ENCODE measurements at places on chromosomes 1 and 21.

GRCh38 chr1:246106342-246106763 lies 400.7 kb downstream of the SMYD3 start:
- no peak for DNase-seq

GRCh38 chr1:32074841-32075240 lies 2.1 kb downstream of the TMEM39B start:
- no peak for DNase-seq

DNA sequence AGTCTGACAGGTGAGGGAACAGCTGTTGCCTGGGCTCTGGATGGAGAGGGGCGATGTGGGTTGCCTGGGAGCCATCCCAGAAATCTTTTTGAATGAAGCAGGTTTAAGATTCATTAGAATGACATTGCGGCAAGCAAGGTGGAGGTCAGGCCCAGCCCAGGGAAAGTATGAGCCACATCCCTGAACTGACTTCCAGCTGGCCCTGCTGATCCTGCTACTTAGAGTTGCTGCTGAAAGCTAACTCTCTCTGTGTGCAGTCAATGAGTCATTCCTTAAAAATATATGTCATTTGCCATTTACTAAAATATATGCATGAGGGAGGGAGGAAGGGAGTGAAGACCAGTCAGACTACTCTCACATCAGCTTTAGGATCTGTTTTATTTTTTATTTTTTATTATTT lies 54.3 kb upstream of the RAB3GAP2 start:
- no peak for DNase-seq

DNA sequence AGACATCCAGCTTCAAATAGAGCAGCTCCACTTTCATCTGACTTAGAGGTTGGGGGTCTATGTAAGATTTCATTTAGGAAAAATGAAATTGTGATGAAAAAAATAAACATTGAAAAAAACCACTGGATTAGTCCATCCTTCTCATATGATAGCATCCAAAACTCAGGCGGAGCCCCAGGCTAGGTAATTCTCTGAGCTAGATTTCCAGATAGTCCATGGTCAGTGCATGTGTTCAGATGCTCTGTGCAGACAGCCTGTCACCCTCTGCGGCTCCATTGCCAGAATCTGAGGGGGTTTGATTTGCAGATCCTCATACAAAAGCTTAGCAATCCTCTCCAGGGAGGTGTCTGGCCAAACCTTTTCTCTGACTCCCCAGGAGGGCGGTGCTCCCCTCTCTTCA lies 49.2 kb downstream of the C8B start:
- no peak for DNase-seq

- no peak for DNase-seq
These were observed 25.3 kb downstream of the SLC27A3 start for GRCh38 chr1:153800516-153800915.

DNA sequence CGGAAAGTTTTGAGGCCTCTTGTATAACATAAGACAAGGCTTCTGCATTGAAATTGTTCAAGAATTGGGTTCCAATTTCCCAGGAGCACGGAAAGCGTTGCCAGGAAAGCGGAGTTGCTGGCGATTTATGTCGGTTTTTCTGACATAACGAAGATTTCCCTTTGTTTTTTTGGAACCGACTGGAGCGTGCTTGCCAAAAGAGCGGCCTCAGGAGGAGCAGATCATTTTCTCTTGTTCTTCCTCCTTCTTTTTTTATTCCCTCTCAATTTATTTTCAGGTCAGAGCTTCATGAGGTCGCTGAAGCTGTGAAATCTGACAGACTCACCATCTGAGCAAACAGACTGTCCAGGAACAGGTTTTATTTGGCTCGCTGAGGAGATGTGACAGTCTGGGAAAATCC lies 275.5 kb downstream of the CAMTA1 start:
- DNase-seq = no peak

- DNase-seq = no peak
These were observed 784.5 kb downstream of the BRINP3 start for GRCh38 chr1:189693140-189693539.

DNA sequence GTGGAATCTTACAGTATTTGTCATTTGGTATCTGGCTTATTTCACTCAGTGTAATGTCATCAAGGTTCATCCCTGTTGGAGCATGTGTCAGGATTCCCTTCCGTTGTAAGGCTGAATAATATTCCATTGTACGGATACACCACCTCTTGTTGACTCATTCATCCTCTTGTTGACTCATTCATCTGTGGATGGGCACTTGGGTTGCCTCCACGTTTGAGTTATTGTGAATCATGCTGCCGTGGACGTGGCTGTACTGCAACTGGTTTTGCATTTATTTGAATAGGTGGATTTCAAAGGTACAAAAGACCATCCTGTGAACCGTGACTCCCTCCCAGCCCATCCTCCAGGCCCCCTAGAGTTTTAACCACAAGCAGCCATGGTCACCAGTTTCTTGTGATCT lies 11.9 kb upstream of the TCP10L start:
- DNase-seq = no peak

- DNase-seq = no peak
These were observed 18.8 kb downstream of the TNFRSF25 start for GRCh38 chr1:6447016-6447817.

DNA sequence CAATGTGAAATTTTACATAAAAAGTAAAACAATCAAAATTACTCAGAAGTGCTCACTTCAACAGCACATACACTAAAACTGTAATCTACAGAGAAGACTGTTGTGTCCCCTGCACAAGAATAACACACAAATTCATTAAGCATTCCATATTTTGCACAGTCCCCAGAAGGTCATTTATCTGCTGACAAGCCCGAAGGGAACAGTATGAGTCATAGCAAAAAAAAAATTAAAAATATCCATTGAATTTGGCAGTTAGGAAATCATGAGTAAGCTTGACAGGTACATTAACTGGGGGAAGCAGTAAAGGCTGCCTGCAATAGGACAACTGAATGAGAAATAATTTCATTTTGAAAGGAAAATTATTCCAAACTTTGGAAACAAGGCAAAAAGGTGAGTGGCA lies 3.3 kb upstream of the CACYBP start:
- no peak for DNase-seq

GRCh38 chr1:33332881-33333280 lies 12.0 kb upstream of the A3GALT2 start:
- no peak for DNase-seq

DNA sequence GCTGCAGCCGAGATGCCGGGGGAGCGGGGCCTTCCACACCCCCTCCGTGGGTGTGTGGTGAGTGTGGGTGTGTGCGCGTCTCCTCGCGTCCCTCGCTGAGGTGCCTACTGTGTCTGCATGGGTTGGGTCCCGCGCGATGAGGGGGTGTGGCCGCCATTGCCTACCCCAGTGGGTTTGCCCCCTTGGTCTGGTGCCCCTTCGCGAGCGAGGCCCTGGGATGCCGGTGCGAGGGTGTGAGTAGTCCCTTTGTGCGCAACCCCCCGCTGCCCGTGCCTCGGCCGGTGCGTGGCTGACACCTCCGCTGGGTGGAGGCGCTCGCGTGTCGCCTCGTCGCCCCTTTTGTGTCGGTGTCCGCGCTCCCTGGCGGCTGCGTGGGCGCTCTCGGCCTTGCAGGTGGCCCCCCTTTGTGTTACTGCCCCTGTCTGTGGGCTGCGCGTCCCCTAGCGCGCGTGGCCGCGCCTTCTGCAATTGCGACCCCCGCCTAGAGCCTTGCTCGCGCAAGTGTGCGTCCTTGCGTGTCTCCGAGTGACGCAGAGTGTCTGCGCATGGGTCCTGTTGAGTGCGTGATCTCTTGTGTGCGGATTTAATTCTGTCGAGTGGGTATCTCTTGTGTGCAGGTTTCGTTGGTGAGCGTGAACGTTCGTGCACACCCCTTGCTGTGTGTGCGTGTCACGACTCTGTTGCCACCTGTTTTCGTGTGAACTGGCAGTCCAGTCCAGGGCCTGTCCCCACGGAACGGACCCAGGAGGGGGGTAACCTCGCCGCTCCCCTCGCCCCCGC lies 553 bp downstream of the TTC3 start:
- DNase-seq = peak; percentile 29

- peak; percentile 56 for DNase-seq
These were observed 74.0 kb upstream of the GPR88 start for GRCh38 chr1:100463791-100464424.

DNA sequence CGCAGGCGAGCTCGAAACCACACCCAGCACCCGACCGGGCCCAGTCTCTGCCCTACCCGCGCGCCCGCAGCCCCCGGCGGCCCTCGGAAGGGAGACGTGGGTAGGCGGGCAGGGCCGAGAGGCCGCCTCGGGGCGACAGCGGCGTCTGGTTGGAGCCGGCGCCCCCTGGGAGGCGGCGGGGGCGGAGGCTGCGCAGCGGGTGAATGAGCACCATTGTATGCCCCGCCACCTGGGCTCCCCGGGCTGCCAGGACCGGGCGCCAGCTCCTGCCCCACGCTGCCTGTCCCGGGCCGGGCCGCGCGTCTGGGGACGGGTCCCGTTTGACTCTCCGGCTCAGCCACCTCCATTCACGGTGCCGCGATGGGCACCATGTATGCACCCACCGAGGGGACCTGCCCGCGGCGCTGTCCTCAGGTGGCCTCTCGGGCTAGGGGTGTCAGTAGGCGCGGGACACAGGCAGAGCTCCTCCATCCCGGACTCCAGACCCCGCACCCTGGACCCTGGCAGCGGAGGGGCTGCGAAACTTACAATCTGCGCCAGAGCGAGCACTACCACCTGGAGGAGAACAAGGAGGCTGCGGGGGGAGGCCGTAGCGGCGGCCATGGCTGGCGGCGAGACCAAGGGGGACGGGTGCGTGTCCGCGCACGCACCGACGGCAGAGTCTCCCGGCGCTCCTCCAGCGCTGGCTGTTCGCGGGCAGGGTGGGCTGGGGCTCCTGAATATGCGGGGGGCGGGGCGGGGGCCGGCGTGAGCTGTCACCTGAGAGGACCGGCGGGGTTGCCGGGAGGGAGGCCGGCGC lies at the start of gene COL9A2:
COL9A2 (minus strand) TSS at position 692 of the 799 bp plus-strand sequence; CDS start at position 603, 89 bp downstream.
- peak; percentile 82 for DNase-seq

- DNase-seq = no peak
These were observed 23.9 kb upstream of the SAMD11 start for GRCh38 chr1:899636-900317.

GRCh38 chr1:109193653-109194590 lies 19.8 kb upstream of the SARS1 start:
- no peak for DNase-seq

All from NCI-H1092 treated with DMSO at 0.1 percent for 48 hours (cell line).